CMK (cell line): ENCODE measurements at places on chromosomes 5 and 9.

- DNase-seq = no peak
Measured at GRCh38 chr9:90860826-90861225, 59.2 kb downstream of the SYK start.

- DNase-seq = no peak
Measured at GRCh38 chr5:58498340-58498942, 7.2 kb downstream of the GAPT start.

DNA sequence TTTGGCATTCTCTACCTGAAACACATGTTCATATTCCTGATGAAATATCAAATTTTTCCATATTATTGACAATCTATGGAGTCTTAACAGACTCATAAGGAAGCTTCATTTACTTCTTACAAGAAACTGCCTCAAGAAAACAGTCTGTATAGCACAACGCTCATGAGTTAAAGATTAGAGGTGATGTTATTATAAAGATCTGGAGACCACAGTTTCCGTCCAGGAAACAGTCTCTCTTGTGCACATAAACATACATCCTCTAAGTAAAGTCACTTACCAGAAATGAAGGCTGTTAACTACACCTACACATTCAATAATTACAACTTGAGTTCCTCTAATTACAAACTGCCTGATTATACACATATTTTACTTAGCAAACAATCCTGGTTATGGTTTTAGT lies 86.9 kb downstream of the RAPGEF6 start:
- DNase-seq = no peak

DNA sequence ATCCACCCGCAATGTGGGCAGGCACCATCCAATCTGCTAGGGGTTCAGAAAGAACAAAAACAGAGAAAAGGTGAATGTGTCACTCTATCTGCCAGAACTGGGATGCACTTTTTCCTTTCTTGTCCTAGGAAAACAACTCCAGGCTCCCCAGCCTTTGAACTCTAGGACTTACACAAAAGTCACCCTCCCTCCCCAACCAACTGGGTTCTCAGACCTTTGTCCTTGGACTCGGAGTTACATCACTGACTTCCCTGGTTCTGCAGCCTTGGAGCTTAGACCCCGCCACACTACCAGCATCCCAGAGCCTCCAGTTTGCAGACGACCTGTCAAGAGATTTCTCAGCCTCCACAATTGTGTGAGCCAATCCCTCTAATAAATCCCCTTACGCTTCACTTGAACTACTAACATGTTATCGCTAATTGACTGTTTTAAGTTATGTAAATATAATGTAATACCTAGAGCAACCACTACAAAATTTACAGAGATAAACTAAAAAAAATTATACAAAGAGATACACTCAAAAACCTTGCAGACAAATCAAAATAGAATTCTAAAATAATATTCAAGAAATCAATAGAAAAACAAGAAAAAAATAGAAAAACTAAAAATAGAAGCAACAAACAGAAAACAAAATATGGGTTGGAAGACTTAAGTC lies 5.3 kb upstream of the UBLCP1 start:
- DNase-seq = no peak

DNA sequence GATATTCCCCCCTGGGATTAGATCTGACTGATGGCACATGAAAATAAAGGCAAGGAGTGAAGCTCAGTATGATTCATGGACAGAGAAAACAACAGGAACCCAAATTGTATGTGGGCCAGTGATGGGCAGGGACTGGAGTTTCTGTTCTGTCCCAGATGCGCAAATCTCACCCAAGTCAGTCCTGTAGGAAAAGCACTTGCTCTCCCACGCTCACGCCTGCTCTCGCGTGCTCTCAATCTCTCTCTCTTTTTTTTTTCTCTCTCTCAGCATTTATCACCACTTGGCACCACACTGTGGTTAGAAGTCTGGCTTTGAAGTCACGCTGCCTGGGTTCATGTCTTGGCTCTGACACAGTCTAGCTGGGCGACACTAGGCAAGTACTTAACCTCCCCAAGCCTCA lies 106.5 kb upstream of the LRRTM2 start:
- DNase-seq = no peak

DNA sequence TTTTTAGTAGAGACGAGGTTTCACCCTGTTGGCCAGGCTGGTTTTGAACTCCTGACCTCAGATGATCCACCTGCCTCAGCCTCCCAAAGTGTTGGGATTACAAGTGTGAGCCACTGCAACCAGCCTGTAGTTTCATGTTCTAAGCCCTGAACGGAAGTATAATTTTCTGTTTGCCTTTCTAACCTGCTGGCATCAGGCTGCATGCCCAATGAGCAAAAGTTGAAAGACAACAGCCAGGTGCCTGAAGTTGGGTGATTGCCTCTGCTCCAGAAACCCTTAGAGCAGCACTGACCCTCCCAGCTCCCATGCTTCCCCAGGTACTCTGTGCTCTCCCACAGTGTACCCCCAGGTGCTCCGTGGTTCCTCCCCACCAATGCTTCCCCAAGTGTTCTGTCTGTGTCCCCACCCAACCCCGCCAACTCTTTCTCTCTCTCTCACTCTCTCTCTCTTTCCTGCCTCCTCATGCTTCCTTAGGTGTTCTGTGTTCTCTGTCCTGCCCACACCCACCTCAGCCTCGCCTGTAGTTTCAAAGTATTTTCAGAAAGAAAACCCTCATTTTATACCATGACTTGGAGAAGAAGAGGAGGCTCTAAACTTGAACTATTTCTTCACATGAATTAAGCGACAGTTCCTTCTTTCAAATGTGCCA lies 145.3 kb downstream of the SNCAIP start:
- no peak for DNase-seq

- no peak for DNase-seq
Measured at GRCh38 chr5:172447646-172448365, 6.5 kb downstream of the SH3PXD2B start.

GRCh38 chr5:142803428-142804125 lies 33.4 kb downstream of the ARHGAP26 start:
- no peak for DNase-seq

DNA sequence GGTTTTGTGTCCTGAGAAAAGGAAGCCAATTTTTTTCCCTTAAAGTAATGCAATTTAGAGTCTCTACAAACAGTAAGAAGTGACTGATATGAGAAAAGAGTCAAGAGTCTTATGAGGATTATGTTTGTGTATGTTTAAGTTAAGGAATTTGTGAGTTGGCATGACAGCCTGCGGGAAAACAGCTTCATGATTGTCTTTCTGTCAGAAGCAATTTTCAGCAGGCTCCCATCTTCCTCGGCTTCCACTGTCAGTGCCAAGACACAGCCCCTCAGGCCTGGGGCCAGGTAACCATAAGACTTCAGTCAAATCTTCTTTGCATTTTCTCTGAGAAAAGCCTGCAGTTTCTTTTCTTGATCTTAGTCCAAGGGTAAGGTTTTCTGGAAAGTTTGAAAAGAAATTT lies 17.0 kb upstream of the SELENOP start:
- no peak for DNase-seq

DNA sequence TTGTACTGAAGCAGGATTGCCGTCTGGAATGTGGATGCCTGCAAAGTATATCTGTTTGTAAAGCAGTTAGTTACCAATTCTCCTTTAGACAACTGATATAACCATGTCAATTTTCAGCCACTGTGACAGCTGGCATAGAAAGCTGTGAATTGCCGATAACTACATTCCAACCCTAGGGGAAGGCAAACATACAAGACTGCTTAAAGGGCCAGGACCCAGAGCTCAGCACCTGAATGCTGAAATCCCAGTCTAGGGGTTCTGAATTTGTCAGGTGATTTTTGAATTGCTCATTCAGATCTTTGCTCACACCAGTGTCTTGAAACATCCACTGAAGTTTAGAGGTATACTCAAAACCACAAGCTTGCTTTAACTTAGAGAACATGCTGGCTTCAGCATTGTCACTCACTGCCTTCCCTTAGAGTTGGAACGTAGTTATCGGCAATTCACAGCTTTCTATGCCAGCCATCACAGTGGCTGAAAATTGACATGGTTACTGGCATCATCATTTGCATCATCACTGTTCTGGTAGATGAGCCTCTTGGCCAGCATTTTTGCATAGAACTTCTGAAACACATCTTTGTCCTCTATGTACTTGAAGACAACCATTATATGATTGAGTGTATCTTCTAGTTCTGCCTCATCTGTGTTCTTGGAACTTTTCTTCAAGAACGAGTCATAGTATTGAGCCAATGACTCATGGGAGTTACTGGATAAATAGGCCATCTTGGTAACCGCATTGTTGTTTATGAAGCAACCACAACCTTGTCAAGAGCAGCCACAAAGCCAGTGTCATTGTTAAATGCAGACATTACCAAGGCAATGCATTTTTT lies 82.1 kb downstream of the CCDC192 start:
- DNase-seq = no peak

- DNase-seq = peak; percentile 4
Measured at GRCh38 chr9:37719526-37719925, 34.1 kb upstream of the TRMT10B start.

- no peak for DNase-seq
Measured at GRCh38 chr9:25224996-25225395, 453.2 kb downstream of the TUSC1 start.

- DNase-seq = no peak
Measured at GRCh38 chr9:37582548-37583157, 6.5 kb upstream of the FBXO10 start.

- DNase-seq = no peak
Measured at GRCh38 chr5:170315154-170315553, 17.6 kb upstream of the LCP2 start.

GRCh38 chr9:96048104-96048955 lies 172.8 kb downstream of the ERCC6L2 start:
- no peak for DNase-seq

- no peak for DNase-seq
Measured at GRCh38 chr9:107208121-107208520, 75.0 kb upstream of the RAD23B start.

DNA sequence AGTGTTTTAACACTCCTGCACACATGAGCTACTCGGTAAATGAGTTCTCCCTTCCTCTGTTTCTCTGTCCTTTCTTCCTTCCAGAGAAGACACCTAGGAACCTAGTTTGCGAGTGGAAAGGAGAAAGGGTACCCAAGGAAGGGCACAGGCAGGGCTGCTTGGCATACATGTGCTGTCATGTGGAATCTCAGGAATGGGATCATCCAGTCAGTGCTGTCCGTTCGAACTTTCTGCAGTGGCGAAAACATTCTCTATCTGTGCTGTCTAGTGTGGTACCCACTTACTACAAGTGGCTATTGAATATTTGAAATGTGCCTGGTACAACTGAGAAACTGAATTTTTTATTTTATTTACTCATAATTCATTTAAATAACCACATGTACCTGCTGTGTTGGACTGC lies 28.0 kb downstream of the NLN start:
- DNase-seq = no peak

DNA sequence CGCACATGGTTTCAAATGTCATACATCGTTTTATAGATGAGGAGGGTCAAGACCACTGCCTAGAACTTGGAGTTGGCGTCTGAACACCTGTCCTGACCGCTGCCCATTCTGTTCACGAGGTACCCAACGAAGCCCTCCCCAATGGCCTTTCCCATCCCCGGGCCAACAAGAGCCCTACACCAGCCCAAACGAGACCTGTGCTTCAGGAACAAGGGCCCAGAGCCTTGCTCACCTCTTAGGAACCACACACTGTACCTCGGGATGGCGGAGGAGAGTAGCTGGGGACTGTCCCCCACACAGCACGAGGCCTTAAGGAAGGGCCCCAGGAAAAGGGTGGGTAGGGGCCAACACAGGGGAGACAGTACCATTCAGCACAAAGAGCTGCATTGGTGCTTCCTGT lies 3.0 kb downstream of the SURF6 start:
- DNase-seq = no peak

DNA sequence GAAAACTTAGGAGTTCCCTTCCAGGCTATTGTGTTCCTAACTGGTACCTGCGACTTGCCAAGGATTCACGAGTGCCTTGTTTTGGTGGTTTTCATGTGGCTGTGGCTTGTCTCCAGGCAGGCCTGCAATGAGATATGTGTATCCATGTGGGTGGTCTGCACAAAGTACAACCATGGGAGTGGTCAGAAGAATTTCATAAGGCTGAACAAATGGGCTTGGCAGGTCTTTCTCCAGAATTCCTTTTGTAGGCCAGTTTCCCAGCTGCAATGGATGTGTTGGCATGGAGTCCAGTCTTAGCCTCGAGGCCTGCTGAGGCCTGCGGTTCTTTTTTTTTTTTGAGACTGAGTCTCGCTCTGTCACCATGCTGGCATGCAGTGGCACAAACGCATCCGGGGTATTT lies 28.8 kb upstream of the MELK start:
- no peak for DNase-seq

DNA sequence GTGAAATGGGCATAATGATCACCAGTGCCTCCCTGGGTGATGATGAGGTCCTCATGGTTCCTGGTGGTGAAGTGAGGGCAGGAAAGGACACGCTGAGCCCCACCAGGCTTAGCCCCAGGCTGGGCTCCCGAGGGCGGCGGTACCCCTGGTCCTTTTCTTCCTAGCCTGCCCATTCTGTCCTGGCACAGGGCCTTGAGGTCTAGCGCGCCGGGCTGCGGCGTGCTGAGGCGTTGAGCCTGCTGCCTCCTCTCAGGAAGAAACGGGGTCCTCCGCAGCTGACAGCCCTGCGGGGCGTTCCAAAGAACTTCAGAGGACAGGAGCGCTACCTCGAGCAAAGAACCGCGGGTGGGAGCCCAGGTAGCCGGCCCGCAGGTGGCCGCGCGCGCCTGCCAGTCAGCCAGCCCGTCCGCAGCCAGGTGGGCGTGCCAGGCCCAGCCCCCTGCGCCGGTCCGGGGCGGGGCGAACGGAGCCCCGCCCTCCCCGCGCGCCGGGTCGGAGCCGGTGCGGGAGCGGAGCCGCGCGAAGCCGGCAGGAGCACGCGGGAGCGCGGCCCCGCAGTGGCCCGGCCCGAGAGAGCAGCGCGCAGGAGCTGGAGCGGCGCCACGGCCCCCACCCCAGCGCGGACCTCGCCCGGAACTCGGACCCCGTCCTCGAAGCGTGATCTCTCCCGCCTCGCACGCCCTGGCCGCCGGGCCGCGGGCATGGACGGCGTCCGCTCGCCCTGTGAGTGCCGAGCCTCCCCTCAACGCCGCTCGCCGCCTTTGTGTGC lies at the start of gene WNK2:
Gene WNK2, plus strand, starts transcription at position 477 of the 769 bp plus-strand sequence. CDS start 791 bp downstream, outside the sequence.
- DNase-seq = no peak

DNA sequence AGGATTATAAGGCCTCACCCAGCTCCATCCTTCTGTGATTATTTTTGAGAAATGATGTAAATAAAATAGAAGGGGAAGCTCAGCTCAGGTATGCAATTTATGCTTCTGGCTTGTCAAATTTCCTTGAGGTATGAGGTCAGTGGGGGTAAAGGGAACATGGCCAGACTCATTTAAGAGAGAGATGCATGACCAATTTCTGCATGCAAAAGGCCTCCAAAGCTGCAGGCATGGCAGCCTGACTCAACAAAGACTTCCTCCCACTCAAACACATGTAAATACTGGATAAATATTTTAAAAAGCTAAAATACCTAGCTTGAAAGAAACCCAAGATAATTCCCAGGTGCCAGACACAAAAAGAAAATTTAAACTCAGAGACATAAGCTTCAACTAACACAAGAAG lies 101.4 kb upstream of the SLC1A3 start:
- no peak for DNase-seq

GRCh38 chr9:91378695-91379127 lies 17.0 kb upstream of the AUH start:
- DNase-seq = no peak

- no peak for DNase-seq
Measured at GRCh38 chr9:82513242-82513751, 524.7 kb downstream of the SPATA31D1 start.

GRCh38 chr5:82766206-82766605 lies 311.0 kb downstream of the TMEM167A start:
- no peak for DNase-seq

GRCh38 chr9:130341839-130342713 lies 76.5 kb downstream of the HMCN2 start:
- DNase-seq = no peak
